Urothelium cell line (cell line): ENCODE measurements at places on chromosomes 13 and 19.

DNA sequence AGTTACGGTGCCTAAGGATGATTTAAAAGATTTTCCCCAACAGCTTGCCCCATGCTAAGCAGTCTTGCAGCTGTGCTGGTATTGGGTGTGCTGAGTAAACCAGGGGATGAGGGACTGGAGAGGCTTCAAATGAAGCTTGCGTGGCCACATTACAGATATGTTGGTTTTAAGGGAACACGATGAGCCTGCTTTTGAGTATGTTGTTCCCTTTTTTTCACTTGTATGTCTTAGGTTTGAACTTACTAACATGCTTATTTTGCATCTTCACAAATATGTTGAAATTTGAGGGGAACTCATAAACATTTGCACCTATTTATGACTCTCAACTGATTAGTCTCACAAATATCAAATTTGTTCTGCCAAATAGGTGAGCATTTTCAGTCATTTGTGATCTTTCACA, 2.0 kb upstream of the IL17D start:
- no peak for DNase-seq

GRCh38 chr19:29988351-29988750, 46.3 kb downstream of the URI1 start:
- no peak for DNase-seq

DNA sequence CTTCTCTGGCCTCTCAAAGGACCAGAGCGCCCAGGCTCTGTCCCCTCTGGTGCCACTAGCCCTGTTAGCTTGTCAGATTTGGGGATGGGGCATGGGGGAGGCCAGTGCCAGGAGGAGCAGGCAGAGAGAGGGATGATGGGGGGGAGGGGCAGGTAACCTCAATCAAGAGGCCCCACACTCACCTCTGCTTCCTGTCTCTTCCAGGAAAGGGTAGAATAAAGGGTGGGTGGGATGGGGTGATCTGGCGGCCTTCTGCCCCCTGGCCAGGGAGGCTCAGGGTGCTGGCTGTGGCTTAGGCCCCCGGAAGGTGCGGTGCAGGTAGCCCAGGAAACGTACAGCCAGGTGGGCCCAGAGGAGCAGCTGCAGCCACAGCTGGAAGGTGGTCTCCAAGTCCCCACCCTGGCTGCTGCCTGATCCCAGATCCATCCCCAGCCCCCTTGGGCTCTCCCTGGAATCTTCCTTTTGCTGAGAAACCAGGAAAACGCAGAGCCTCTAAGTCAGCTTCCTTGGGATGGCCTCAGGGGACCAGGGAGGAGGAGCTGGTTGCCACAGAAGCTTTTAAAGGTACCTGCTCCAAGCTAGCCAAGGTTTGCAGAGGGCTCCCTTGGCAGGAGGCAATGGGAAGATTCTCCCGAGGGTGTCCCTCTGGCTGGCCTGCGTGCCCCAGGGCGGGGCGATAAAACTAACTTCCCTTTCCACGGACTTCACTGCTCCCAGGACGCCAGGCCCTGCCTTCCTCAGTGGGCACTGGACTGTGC, 5.3 kb downstream of the PRKACA start:
- DNase-seq: no peak

GRCh38 chr13:46142776-46143175, 37.9 kb upstream of the CPB2 start:
- no peak for DNase-seq

- no peak for DNase-seq
Measured at GRCh38 chr13:72397265-72397664, 330.2 kb downstream of the MZT1 start.

GRCh38 chr19:2607712-2608601, 94.5 kb downstream of the GNG7 start:
- no peak for DNase-seq

DNA sequence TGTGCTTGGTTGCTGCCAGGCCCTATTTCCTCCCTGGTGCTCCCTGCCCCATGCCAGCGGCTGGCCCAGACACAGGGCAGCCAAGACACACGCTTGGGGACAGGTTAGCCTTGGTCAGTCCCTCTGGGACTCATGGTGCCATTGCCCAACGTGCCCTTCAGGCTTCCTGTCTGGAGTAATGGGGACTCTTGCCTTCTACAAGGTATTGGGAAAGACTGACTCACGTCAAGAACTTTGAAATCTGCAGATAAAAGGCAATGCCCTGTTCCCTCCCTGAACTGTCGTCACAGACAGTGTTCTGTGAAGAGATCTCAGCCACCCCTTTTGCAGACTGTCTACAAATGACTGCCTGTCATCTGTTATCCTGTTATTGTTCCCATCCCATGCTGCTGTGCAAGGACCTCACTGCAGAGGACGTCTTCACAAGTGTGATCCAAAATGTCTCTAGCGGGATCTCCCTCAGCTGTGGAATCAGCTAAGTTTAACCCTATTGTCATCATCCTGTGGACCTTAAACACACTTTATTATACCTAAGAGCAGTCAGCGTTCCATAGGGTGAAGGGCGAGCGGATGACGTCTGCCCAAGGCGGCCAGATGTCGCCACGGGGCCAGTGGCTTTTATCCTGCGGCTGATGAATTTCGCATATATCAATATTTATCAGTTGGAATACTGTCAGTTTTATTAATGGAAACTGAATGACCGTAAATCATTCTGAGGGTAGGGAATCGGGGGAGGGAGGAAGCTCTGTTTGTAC, 59.0 kb downstream of the GSX1 start:
- DNase-seq: no peak

GRCh38 chr19:16342002-16342715, 17.5 kb downstream of the KLF2 start:
- DNase-seq: no peak

- peak; percentile 26 for DNase-seq
Measured at GRCh38 chr19:4233282-4233853, 4.0 kb downstream of the EBI3 start.

- no peak for DNase-seq
Measured at GRCh38 chr13:87941226-87941625, 270.1 kb downstream of the SLITRK5 start.

GRCh38 chr13:25231517-25231916, 55.8 kb downstream of the MTMR6 start:
- no peak for DNase-seq
